ENCODE measurements at places on chromosomes 1 and 21. TPM values are rescaled to one million over a fixed set of nuclear protein-coding genes. Genes with fewer than 3 reads are reported as not detected.

The RGS13 gene
- polyA plus RNA-seq = 0.32 TPM

The SPATA21 gene
- polyA plus RNA-seq = not detected

The IARS2 gene
- polyA plus RNA-seq = 59.4 TPM

The E2F2 gene
- polyA plus RNA-seq = 3.1 TPM

The TENT5C gene
- polyA plus RNA-seq = 2.9 TPM

The TMEM125 gene
- 0.08 TPM for polyA plus RNA-seq

The TINAGL1 gene
- 19.8 TPM for polyA plus RNA-seq

The GDAP2 gene
- 9.6 TPM for polyA plus RNA-seq

The LRRC71 gene
- polyA plus RNA-seq = 0.76 TPM

The PCP4L1 gene
- polyA plus RNA-seq = not detected

The DNAJC28 gene
- polyA plus RNA-seq = 3.0 TPM

The LBR gene
- polyA plus RNA-seq = 45.6 TPM

The GBP4 gene
- not detected for polyA plus RNA-seq

The SYTL1 gene
- polyA plus RNA-seq = 19.4 TPM

The SZRD1 gene
- 84.2 TPM for polyA plus RNA-seq
